NCI-H2081 treated with DMSO at 0.1 percent for 48 hours (cell line): ENCODE measurements at places on chromosomes 5 and 9.

DNA sequence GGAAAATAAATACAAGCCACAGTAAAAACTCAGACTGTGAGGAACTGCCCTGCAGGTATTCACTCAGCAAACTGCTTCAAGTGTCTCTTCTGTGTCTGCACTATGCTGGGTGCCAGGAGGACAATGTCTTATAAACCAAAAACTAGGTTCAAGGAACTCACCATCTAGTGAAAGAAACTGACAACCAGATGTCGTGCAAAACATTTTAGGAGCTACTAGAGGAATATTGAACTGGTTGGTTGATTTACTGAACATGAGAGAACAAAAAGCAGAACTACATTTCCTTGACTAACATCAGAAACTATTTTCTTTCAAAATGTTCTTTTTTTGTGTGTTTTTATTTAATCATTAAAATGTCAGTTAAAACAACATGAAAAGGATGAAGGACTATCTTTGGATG, 35.2 kb downstream of the ZNF366 start:
- no peak for DNase-seq

DNA sequence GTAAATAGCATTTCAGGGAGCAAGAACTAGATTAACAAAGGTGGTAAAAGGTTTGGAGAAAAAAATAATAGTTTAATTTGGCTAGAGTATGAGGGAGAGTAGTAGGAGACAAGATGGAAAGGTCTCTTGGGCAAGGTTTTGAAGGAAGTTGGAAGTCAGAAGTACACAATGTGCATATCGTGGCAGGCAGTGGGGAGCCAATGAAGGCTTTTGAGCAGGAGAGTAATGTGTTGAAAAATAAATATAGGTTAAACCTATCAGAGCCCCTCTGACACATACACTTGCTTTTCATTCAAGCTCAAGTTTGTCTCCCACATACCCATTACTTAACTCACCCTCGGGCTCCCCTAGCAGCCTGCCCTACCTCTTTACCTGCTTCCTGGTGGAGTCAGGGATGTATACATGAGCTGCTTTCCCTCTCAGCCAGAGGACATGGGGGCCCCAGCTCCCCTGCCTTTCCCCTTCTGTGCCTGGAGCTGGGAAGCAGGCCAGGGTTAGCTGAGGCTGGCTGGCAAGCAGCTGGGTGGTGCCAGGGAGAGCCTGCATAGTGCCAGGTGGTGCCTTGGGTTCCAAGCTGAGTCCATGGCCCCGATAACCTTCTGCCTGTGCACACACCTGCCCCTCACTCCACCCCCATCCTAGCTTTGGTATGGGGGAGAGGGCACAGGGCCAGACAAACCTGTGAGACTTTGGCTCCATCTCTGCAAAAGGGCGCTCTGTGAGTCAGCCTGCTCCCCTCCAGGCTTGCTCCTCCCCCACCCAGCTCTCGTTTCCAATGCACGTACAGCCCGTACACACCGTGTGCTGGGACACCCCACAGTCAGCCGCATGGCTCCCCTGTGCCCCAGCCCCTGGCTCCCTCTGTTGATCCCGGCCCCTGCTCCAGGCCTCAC, at the start of gene CA9:
Gene CA9 (plus strand): TSS at position 797 of the 893 bp plus-strand sequence. CDS start 32 bp downstream, at position 829.
- no peak for DNase-seq

GRCh38 chr5:38011668-38012188, 171.9 kb upstream of the GDNF start:
- DNase-seq, result no peak

GRCh38 chr5:180910735-180911134, 11.8 kb downstream of the BTNL8 start:
- DNase-seq, result no peak

- no peak for DNase-seq
These were observed 111.2 kb downstream of the SH3TC2 start for GRCh38 chr5:148951612-148952011.

GRCh38 chr5:107526270-107526937, 144.3 kb downstream of the EFNA5 start:
- no peak for DNase-seq

- no peak for DNase-seq
These were observed 10.3 kb downstream of the FKBP15 start for GRCh38 chr9:113210815-113211214.

DNA sequence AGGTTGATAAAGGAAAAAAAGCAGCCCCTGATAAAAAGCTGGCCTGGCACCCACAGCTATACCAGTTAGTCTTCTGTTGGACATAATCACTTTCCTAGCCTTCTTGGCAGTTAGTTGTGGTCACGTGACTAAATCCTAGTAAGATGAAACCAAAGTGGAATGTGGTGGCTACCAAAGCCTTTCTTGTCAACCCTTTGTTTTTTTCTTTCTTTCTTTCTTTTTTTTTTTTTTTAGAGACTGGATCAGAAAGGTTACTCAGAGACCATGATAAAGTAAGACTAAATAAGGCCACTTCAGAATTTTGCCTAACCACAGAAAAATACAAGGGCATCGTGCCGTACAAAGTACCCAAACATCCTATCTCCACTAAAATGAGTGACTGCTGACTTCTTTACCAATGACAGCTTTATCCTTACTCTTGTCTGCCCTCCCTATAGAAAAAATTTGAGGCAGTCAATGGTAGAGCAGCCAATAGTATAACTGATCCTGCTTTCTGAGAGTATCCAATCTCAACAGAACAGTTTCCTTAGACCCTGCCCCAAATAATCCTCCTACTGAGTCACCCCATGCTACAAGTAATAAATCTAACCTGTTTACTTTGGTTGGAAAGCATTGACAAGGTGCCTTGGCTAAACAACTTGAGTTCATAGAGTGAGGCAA, 14.2 kb upstream of the KIF27 start:
- no peak for DNase-seq

DNA sequence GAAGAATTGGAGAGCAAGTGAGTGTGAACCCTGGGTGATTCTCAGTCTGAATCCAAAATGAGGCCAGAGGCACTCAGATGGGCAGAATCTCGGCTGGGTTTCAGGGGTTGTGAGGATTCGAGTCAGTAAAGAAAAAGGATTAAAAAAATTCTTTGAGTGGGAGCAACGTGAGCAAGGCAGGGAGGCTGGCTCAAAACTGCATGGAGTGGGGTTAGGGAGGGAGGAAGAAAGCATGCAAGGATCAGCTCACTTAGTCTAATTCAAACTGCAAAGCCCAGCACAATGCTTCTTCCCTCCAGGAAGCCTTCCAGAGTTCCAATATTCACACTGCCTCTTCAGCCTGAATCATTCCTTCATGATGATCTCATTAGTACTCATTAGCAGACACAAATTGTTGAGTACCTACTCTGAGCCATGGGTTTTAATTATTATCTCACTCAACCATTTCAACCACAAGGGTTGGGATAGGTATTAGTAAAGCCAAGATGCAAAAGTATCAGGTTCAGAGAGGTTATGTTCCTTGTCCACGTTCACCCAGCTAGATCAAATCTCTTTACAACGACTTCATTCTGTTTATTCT, 95.8 kb downstream of the BRINP1 start:
- no peak for DNase-seq

DNA sequence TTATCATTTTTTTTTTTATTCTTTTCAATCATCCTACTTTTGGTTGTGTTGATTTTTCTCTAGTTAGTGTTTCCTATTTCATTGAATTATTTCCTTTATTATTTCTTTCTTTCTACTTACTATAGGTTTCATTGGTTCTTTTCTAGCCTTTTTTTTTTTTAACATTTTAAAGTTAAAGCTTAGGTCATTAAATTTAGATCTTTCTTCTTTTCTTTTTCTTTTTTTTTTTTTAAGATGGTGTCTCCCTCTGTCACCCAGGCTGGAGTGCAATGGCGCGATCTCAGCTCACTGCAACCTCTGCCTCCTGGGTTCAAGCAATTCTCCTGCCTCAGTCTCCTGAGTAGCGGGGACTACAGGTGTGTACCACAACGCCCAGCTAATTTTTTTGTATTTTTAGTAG, 43.0 kb upstream of the PPP2CA start:
- no peak for DNase-seq

- DNase-seq, result no peak
These were observed 191.0 kb upstream of the KIF2A start for GRCh38 chr5:62115014-62115413.

GRCh38 chr9:83475741-83476140, 62.5 kb downstream of the FRMD3 start:
- no peak for DNase-seq

- DNase-seq, result no peak
These were observed 173.8 kb downstream of the PCSK1 start for GRCh38 chr5:96259151-96259772.

GRCh38 chr9:105114318-105114717, 130.1 kb upstream of the SLC44A1 start:
- DNase-seq, result no peak

- DNase-seq, result no peak
These were observed 26.3 kb downstream of the ADAM19 start for GRCh38 chr5:157549283-157549629.

DNA sequence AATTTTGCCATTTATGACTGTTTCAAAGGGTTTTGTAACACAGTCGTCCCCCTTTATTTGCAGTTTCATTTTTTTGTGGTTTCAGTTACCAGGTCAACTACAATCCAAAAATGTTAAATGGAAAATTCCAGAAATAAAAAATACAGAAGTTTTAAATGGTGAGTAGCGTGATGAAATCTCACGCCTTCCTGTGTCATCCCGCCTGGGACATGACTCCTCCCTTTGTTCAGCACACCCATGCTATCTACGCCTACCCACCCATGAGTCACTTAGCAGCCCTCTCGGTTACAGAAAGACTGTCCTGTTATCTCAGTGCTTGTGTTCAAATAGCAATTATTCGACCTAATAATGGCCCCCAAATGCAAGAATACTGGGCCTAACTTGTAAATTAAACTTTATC, 765.3 kb upstream of the ADAMTS16 start:
- no peak for DNase-seq

DNA sequence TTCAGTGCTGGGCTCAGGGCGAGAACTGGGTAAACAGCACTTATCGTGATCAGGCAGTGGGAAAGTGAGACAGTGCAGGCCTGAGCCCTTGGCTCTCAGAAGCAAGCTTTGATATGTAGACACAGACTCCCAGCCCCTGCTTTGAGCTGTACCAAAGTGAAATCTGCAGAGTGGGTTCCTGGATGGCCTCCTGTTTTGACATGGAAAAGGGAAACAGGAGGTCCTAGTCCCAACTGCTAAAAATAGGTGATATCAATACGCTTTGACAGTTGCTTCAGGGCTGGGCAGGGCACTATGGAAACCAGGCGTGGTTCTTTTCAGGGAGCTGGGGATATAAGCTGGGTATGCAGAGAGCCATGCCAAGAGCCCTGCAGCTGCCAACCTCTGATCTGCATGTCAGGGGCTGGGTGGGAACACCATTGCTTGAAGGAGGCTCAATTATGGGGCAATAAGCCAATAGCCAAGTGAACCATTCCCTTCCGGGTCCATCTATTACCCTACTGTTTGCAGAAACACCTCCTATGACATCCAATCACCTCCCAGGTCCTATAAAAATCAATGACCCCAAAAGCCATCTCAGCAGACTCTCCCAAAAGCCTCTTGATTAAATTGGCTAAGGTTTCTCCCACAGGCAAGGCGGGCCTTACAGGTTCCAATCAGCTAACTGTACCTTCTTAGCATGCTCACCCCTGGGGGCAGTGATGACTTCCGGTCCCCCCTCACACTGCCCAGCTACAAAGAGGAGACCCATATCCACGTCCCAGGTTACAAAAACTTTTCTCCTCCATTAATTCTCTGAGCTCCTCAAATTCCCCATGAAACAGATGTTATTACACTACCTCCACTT, 45.8 kb downstream of the EPB41L4B start:
- no peak for DNase-seq

GRCh38 chr9:135517407-135517822, 3.8 kb upstream of the LCN1 start:
- DNase-seq, result no peak

DNA sequence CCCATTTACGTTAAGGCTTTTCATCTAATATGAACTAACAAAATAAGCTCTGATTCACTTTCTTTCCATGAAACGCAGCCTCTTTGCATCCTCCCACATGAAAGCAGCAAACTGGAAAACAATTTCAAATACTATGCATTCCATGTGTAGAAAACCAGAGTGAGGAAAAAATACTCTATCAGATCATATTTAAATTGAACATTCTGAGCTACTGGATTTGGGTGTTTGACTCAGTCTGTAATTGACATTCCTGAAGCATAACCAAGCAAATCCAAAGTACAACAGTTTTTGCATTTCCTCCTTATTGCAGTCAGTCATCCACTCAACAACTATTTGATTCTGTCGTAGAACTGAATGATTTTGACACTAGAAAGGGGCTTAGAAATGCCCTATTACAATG, 399.1 kb upstream of the NMUR2 start:
- no peak for DNase-seq

DNA sequence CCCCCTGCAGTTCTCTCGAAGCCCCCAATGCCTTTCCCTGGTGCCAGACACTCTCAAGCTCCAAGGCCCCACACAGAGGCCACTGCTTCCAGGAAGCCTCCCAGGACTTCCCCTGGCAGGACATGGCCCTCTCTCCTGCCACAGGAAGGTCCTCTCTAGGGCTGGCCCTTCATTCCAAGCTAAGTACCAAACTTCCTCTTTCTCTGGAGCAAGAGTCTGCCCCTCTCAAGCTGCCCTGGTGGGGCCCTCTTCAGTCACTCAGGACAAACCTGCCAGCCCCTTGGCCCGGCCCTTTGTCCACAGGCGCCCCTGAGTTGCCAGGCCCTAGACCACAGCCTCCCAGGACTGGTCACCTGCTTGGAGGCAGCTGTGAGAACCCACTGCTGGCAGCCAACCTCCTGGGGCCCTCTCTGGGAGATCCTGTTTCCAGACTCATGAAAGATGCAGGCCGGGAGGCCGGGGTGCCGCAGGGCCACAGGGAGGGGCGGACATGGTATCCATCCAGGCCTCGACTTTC, 6.6 kb downstream of the NINJ1 start:
- DNase-seq, result no peak

DNA sequence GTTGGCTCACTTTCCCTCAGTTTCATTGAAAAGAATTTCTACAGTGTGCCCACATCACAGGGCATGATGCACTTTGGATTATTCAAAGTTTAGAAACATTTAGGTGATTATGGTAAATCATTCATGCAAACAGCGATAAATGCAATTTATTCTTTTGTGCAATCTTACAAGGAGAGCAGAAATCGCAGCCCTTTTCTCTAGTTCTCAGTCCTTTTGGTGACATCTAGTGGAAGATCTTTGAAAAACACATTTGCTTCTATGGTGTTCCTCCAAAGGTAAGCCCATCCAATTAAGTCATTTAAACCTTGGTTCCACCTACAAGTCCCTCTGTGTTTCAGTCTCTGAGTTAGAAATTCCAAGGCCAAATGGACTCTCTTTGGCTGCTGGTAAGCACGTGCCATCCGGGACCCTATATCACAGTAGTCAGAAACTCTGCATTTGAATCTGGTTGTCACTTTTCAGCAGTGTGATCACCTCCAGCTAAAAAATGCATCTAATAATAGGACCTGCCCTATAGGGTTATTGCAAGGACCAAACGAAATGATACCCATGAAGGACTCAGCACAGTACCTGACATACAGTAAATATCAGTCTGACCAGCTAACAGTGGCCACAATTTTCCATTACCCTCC, 66.4 kb downstream of the MACROH2A1 start:
- DNase-seq, result peak; percentile 15

DNA sequence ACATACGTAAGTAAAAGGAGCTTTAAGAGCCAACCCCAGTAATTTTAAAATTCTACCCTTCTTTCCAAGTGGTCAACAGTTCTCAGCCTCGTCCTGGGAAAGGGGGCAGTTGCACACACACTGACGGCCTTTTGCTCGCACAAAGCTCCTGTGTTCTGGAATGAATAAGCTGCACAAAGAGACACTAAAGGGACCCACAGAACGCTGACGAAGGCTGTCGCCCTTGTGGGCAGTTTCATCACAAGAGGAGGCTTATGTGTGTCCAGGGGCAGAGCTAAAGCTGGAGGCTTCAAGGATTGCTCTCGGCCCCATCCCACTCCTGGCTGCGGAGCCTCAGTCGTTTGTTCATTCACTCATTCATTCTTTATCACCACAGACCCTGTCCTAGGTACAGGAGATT, 67.0 kb upstream of the NEK6 start:
- DNase-seq, result no peak
